ENCODE measurements at places on chromosomes 7 and 10. TPM values are rescaled to one million over a fixed set of nuclear protein-coding genes. Genes with fewer than 3 reads are reported as not detected.

- DNase-seq: no peak
These were observed 128.0 kb downstream of the RSU1 start for GRCh38 chr10:16689227-16689626.

GRCh38 chr7:137606061-137606674 is 240.6 kb downstream of the DGKI start:
- no peak for DNase-seq

DNA sequence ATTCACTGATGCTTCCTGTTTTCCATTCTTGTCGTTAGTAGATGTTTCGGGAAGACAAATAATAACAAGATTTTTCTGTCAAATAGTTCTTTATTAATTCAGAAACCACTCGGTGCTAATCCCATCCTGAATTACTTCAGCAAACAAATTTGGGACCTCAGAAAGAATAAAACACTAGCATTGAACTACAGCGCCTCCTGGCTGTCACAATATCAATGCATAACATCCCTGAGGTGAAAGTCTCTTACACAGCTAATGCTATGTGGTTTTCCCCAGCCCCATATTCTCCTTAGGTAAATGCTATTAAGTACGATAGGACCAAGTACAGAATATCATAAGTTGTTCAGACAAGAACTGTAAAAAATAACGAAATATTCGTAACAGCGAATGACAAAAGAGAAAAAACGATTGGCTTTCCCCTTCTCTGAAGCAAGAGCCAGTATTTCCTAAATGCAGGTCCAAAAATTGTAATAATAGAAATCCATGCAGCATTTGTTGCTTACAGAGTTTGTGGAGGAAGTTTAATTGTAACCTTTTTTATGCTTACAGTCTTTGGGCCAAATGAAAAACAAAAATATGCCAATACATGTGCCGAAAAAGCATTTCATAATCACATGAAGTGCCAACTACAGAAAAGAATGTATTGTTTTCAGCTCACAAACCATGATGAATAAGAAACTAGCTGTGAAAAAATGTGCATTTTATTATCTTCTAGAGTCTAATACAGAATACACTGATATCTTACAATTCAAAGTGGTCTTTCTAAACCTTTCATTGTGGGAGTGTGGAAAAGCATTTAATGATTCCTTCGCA is 47.3 kb downstream of the MYPN start:
- DNase-seq: peak; percentile 64

IL6 gene
- 19.3 TPM for polyA plus RNA-seq

ANKRD30A gene
- not detected for polyA plus RNA-seq

Measured in lung (tissue), 17 donors.